AG08396 (cell line): ENCODE measurements at places on chromosomes 12 and 14.

DNA sequence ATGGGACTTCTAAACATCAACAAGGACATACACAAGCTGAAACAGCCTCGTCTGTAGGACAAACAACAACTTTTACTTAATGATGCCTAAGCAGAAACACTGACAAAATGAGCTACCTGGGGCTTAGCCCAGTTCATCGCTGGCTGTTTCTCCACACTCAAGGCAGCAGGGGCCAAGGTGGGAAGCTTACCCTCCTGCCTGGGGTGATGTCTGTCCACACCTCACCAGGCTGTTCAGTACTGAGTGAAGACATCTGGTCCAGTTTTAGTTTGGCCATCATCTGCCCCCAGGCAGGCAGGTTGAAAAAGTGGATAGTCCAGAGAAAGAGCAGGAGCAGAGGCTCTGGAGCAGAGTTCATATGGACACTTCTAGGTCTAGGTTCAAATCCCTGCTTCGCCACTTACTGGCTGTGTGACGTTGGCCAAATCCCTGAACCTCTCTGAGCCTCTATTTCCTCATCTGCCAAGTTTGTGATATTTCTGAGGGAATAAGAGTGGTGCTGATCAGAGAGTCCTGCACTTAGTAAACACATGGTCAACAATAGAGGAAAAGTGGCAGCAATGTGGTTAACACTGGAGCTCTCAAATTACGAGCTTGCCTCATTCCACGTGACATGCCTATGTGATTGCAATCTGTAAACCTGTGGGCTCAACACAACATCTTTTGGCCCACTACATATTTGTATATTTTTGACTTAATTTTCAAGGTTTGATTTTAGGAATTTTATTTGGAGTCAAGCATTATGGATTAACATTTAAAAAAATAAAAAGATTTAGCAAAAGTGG lies 720.1 kb upstream of the TMEM132C start:
- no peak for DNase-seq

- DNase-seq: no peak
Measured at GRCh38 chr14:33790996-33791395, 159.9 kb downstream of the EGLN3 start.

GRCh38 chr12:70660620-70661219 lies 23.5 kb upstream of the PTPRB start:
- peak; percentile 29 for DNase-seq

DNA sequence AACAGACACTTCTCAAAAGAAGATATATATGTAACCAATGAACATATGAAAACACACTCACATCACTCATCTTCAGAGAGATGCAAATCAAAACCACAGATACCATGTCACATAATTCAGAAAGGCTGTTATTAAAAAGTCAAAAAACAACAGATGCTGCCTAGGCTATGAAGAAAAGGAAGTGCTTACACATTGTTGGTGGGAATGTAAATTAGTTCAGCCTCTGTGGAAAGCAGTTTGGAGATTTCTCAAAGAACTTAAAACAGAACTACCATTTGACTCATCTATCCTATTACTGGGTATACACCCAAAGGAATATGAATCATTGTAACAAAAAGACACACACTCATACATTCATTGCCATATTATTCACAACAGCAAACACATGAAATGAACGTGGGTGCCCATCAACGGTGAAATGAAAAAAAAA lies 35.1 kb downstream of the EIF2S3B start:
- DNase-seq: no peak

GRCh38 chr12:25686351-25686750 lies 133.3 kb upstream of the LMNTD1 start:
- DNase-seq: no peak

GRCh38 chr12:58819345-58819744 lies 101.0 kb downstream of the LRIG3 start:
- DNase-seq: no peak

- DNase-seq: no peak
Measured at GRCh38 chr14:29759521-29760340, 167.9 kb downstream of the PRKD1 start.

GRCh38 chr12:115199831-115200230 lies 515.9 kb upstream of the TBX3 start:
- DNase-seq: peak; percentile 17

DNA sequence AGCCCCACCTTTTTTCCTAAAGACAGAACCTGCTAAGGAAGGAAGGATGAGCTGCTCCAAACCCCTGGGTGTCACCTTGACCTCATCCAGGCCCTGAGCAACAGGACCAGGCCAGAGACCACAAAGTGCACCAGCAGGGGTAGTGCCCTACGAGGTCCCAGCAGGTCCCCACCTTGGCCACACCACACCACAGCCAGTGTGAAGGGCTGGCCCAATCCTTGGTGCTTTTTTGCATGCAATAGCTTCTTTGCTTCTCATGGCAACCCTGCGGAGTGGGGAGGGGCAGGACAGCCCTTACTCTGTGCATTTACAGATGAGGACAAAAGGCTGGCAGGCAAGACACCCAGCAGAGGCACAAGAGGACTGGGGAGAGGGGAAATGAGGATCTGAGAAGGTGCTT lies 352.6 kb downstream of the BCL11B start:
- DNase-seq: no peak

DNA sequence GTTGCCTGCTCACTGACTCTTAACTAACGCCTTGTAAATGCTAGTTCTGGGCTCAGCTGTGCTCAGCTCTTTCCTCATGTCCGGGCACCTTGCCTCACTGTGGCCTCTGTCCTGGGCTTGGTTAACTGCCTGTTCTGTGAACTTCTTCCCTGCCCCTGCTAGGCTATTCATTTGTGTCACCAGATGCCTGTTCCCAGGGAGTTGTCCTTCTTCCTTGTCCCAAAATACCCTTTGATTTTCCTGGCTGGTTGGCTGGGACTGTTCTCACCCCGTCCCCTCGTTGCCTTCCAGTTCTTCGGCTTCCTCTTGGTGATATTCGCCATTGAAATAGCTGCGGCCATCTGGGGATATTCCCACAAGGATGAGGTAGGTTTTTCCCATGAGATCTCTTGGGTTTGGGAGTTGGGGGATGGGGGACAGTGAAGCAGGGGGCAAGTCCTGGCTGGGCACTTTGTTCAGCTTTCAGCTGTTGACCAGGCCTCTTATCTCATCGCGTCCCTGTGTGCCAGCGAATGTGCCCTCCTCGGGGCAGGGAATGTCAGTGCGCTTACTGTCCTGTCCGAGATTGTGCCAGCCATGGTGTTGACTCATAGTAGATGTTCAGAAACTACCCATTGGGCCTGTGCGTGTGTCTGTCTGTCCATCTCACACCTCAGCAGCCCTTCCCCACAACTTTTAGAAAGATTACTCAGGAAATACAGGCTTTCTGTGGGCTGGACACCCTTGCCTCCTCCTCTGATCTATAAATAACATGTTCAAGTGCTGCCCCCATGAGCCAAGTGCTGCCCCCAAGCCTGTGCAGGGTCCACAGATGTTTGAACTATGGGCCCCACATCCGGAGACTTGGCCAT lies 33.1 kb downstream of the CD9 start:
- no peak for DNase-seq

DNA sequence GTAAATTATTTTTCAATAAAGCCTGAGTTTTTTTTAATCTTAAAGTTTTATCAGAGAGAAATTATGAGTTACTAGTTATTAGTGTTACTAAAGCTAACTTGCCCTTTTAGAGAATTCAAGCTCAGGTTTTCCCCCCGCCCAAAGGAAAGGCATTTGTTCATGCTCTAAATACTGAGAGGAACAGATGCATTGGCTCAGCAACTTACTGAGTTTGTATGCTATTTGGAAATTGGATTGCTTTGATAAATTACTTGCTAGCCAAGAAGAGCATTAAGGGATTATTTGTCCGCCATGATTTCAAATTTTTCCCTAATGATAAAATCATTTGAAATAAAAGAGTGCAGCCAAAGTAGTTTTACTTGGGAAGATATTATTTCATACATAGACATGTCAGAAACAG lies 149.4 kb downstream of the METTL25 start:
- DNase-seq: no peak

- no peak for DNase-seq
Measured at GRCh38 chr12:108021949-108022522, 107.1 kb upstream of the WSCD2 start.

GRCh38 chr14:101834800-101835547 lies 73.5 kb downstream of the PPP2R5C start:
- peak; percentile 27 for DNase-seq

DNA sequence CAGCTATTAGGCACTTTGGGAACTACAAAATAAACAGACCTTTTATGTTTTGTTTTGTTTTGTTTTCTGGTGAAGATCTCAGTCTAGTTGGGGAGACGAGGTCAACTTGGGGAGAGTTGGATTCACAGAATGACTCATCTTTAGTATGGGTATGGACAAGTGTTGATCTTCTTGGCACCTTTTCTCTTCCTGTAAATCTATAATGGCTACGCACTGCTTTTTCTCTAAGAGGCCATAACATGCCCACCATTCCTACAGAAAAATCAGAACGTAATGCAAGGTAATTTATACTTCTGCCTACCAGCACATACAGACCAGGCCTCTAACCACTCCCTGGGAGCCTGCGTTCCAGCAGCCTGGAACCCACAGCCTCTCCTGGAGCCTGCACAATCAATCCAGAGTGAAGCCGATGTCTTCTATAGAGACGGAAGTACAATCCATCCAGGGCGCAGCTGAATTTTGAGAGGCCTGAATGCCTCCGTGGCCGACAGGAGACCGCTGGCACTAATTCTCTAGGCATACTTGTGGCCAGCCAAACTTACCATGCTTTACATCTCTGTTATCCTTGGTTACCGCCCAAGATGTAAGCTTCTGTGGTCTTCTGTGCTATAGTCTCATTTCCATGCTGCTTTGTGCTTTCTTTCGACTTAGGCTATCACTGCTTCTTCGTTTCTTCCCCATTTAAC lies 717 bp downstream of the PPHLN1 start:
- DNase-seq: peak; percentile 27

GRCh38 chr12:30923057-30923456 lies 3.5 kb upstream of the TSPAN11 start:
- DNase-seq: no peak

DNA sequence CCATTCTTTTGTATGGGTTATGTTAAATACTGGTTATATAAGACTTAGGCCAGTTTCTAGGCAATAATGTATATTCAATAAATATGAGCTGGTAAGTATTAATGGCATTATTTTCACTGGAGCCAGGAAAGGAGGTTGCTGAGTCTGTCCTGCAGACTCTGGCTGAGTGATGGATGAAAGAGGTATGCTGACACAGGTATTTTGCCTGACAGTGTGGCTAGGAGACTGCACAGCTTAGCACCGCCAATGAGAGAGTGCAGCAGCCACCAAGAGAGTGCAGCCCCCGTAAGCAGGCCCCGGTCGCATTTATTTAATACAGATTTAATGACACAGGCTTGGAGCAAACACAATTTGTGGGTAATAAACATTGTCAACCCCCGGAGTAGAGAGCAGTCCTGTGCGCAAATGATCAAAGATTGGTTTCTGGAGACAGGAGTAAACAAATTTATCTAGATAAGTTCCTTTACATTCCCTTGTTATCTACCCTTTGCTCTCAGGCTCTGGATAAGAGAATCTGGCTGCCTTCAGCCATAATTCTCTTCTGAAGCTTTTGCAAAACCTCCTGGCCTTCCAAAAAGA lies 37.4 kb downstream of the TMTC3 start:
- no peak for DNase-seq

DNA sequence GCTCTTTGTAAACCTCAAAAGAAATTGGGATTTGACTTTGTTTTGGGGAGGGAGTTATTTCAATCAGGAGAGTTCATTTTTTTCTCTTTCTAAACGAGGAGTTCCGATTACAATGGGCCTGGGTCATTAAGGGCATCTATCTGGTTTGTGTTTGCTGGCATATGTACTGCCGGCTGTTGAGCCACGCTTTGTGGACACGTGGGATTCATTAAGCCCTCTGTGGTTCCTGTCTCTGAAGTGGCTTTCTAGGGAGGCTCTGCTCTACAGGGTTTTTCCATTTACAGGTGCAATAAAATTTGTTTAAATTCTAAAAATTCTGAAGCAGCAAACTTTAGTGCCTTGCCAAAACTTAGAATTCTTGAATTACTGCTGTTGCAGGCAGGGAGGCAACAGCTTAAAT lies 57.9 kb downstream of the GNS start:
- no peak for DNase-seq

- DNase-seq: no peak
Measured at GRCh38 chr12:31219521-31219920, 106.4 kb downstream of the SINHCAF start.

GRCh38 chr12:124687917-124688316 lies 120.5 kb upstream of the NCOR2 start:
- no peak for DNase-seq

DNA sequence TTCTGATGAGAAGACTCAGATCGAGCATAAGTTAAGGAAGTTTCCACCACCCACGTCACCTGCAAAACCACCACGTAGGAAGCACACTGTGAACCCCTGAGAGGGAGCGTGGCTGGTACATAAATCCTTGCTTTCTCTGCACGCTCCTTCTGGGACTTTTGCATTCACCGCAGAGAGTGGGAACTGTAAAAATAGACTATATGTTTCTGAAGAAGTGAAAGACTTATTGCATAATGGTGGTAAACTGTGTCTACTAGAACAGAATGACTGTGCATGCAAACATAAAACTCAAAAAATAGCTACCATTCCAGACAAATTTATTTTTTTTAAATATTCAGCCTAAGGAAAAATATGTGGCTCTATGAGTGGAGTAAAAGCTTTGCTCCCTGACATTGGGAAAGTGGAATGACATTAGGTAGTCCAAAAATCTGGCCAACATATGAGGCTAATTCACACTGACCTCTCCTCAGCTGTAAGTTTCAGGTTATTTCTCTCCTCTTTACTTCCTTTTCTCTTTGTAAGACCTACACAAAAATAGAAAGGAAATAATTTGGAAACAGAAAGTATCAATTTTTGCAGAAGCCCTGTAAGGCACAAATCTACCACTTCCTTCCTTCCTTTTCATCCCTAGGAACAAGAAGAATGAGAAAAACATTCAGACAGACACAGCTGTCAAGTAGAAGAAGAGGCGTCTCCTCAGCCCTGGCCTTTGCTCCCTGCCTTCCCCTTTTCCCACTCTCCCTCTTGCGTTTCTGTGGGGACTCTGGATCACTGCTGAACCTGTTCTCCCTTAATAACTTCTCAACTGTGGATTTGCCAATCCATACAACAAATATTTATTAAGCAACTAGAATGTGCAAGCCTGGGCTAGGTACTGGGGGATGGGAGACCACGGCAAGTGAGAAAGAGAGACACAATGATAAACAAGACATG lies 264.3 kb upstream of the FOXN3 start:
- no peak for DNase-seq

- DNase-seq: no peak
Measured at GRCh38 chr12:40734276-40734675, 42.0 kb downstream of the CNTN1 start.

DNA sequence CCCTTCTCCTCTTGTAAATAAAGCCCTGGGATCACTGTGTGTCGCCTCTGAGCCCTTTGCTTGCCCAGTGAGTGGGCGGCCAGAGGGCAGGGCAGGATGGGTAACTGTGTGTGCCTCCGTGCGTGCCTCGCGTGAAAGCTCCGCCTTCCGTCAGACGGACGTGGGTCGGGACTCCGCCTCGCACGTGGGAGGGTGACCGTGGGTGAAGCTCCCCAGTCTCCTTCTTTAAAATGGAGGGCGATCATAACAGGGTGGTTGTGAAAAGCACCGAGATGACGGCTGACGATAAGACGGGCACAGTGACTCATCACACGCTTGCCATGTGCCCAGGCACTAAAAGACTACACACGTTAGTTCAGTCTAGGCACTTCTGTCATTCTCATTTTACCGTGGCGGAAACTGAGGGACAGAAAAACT lies 9.2 kb downstream of the PHB2 start:
- no peak for DNase-seq
